AG04449 (cell line): ENCODE measurements at places on chromosomes 6 and 20.

- no peak for DNase-seq
These were observed 336.8 kb upstream of the MANEA start for GRCh38 chr6:95240514-95240913.

DNA sequence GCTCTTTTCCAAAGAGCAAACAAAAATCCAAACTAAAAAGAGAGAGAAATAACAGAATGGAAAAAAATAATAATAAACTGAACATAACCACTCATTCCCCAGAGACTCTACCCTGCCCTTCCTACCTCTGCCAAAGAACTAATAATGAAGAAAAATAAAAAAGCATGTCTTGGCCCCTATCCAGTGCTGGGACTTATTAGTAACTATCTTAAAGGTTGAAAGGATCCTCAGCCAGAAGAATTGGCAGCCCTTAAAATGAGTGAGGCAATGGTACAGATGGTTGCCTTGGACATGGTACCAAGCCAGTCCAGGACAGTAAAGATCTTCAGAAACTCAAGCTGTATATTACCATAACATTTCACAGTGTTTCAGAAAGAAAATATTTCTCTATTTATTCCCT, 279.3 kb downstream of the HACE1 start:
- no peak for DNase-seq

DNA sequence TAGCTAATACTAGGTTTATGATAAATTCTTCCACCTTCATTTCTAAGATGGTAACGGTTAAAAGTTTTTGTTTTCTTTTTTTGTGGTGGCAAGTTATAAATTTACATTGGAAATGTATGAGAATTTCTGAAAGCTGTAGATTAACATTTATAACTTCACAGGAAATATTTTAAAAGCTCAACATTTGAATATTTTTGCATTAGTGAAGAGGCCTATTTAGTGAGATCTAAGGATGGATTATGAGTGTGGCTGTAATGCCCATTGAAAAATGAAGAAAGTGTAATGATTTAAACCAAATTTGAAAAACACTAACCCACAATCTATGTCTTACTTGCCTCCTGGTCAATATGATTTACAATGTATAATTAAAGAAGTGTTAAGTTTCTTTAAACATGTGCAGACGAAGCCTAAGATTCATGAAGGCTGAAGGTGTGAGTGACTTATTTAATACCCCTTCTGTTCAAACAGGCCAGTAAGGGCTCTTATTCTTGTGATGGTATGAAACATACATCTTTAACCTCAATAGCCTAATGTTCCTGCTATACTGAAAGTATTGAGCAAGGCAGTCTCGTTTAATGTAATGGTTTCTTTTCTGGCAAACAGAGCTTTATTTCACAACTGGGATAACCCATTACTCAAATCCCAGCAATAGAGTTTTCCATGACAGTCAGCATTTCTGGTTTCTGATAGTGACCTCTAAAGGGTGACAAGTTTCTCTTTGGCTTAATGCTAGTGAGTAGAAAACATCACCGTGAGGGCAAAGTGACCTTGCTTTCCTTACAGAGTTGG, 13.2 kb downstream of the HDGFL1 start:
- DNase-seq, result no peak

GRCh38 chr6:51386347-51386836, 567.7 kb downstream of the TFAP2B start:
- DNase-seq, result no peak

DNA sequence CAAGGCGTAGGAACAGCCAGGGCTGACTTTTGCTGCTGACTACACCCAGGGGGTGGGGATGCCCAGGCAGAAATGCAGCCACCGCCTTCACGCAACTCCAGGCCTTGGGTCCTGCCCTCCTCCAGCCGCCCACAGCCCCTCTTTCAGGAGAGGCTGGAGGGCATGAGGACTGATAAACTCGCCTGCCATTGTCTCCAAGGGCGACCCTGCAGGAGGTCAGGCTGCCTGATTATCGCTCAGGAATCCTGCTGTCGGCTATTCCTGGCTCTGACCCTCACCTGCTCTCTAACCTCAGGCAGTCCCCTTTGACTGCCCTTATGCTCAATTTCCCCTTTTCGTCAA, 62.0 kb upstream of the HDDC2 start:
- DNase-seq, result no peak

DNA sequence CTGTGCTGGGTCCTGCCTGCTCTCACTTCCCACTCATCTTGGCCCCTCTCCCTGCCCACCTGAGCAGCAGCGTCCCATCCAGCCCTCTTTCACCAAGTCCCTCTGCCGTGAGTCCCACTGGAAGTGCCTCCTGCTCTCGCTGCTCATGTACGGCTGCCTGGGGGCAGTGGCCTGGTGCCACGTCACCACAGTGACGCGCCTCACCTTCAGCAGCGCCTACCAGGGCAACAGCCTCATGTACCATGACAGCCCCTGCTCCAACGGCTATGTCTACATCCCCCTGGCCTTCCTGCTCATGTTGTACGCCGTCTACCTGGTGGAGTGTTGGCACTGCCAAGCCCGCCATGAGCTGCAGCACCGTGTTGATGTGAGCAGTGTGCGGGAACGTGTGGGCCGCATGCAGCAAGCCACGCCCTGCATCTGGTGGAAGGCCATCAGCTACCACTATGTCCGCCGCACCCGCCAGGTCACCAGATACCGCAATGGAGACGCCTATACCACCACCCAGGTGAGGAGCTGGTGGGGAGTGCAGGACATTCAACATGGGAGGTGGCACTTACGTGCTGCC, 2.8 kb downstream of the TMEM151B start:
- DNase-seq, result no peak
